ENCODE measurements at places on chromosomes 16 and 17. TPM values are rescaled to one million over a fixed set of nuclear protein-coding genes. Genes with fewer than 3 reads are reported as not detected.

KRTAP9-9 gene
- total RNA-seq, result not detected

KRTAP1-1 gene
- total RNA-seq, result not detected

SLC16A6 gene
- total RNA-seq, result 0.15 TPM

KIF18B gene
- total RNA-seq, result 3.9 TPM

COX6A2 gene
- total RNA-seq, result not detected

NPTX1 gene
- 20.3 TPM for total RNA-seq

CCL13 gene
- not detected for total RNA-seq

- H3K4me1 ChIP-seq, result peaks cover 97% of the 10 kb centered on the region
- peak overlapping the region; percentile 78 for H3K27ac ChIP-seq
- peak; percentile 94 for DNase-seq
- peak overlapping the region; percentile 53 for H3K4me3 ChIP-seq
- H3K36me3 ChIP-seq, result no peaks in the 10 kb centered on the region
Observed at GRCh38 chr17:50264263-50265113, 9.8 kb upstream of the TMEM92 start.

DNA sequence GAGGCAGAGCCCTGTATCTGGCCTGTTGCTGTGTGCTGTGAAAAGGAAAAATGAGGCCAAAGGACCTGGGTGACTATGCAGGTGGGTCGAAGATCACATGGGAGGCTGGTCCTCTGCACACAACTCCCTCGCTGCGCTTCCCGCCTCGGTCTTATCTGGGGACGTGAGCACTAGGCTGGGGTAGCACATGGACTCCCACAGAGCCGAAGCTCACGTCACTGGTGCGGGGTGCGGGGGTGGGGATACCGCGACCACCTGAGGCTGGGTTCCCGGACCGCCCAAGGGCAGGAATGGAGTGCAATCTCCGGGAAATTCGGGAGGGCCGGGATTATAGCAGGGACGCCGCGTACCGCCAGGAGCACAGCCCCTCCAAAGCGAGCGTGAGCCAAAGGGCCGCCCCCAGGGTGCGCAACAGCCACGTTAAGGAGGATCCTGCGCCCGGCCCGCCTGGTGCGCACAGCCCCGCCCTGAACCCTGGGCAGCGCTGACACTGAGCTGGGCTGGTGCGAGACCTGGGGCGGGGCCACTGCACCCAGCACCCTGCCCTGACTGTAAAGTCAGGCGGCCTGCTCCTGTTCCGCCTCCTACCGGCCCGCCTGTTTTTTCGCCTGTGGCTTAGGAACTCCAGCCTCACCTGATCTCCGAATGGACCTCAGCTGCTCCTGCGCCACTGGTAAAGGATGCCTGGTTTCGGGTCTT lies 4.8 kb downstream of the MT1A start:
- DNase-seq, result peak; percentile 72
- no peak overlapping the region for H3K27ac ChIP-seq
- H3K36me3 ChIP-seq, result peaks cover 2% of the 10 kb centered on the region
- H3K27me3 ChIP-seq, result peaks cover 59% of the 10 kb centered on the region

- peaks cover 4% of the 10 kb centered on the region for H3K4me1 ChIP-seq
- H3K36me3 ChIP-seq, result peaks cover 7% of the 10 kb centered on the region
- H3K27ac ChIP-seq, result no peak overlapping the region
- no peak for DNase-seq
- H3K27me3 ChIP-seq, result no peaks in the 10 kb centered on the region
- no peak overlapping the region for H3K4me3 ChIP-seq
Observed at GRCh38 chr17:57275071-57275764, 18.9 kb downstream of the MSI2 start.

GRCh38 chr16:84569382-84569987 lies 48.4 kb downstream of the COTL1 start:
- H3K36me3 ChIP-seq, result peaks cover 18% of the 10 kb centered on the region
- DNase-seq, result no peak
- H3K27me3 ChIP-seq, result no peaks in the 10 kb centered on the region
- H3K4me1 ChIP-seq, result peaks cover 7% of the 10 kb centered on the region

DNA sequence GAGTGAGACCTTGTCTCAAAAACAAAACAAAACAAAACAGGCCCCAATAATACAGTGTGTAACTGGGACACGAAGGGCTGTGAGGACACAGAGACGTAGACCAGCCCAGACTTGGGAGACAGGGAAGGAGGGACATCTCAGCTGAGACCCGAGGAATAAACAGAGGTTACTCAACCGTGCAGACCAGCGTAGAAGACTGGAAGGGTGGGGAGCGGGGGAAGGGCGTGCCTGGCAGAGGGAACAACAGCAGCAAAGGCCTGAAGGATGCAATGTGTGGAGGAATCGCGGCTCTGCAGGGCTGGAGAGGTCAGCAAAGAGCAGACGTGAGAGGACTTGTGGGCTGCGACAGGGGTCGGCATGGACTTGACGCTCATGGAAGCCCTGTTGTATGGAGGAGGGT lies 11.6 kb upstream of the CES4A start:
- no peak for DNase-seq
- H3K27ac ChIP-seq, result no peak overlapping the region
- peaks cover 3% of the 10 kb centered on the region for H3K4me1 ChIP-seq

DNA sequence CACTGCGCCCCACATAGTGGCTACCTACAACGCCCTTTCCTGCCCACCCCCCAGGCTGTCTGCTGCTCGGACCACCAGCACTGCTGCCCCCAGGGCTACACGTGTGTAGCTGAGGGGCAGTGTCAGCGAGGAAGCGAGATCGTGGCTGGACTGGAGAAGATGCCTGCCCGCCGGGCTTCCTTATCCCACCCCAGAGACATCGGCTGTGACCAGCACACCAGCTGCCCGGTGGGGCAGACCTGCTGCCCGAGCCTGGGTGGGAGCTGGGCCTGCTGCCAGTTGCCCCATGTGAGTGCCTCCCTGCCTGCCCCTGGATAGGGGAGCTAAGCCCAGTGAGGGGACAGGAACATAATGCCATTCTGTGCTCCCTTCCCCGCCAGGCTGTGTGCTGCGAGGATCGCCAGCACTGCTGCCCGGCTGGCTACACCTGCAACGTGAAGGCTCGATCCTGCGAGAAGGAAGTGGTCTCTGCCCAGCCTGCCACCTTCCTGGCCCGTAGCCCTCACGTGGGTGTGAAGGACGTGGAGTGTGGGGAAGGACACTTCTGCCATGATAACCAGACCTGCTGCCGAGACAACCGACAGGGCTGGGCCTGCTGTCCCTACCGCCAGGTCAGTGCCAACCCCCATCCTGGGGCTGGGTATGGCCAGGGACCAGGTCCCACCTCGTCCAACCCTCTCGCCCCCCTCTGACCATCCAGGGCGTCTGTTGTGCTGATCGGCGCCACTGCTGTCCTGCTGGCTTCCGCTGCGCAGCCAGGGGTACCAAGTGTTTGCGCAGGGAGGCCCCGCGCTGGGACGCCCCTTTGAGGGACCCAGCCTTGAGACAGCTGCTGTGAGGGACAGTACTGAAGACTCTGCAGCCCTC lies 7.1 kb downstream of the GRN start:
- H3K36me3 ChIP-seq, result peaks cover 5% of the 10 kb centered on the region
- no peaks in the 10 kb centered on the region for H3K4me1 ChIP-seq
- no peak overlapping the region for H3K27ac ChIP-seq
- no peak for DNase-seq
- no peaks in the 10 kb centered on the region for H3K27me3 ChIP-seq

GRCh38 chr16:29950806-29951461 lies 10.9 kb upstream of the TMEM219 start:
- H3K36me3 ChIP-seq, result no peaks in the 10 kb centered on the region
- H3K4me1 ChIP-seq, result no peaks in the 10 kb centered on the region
- no peak overlapping the region for H3K27ac ChIP-seq

DNA sequence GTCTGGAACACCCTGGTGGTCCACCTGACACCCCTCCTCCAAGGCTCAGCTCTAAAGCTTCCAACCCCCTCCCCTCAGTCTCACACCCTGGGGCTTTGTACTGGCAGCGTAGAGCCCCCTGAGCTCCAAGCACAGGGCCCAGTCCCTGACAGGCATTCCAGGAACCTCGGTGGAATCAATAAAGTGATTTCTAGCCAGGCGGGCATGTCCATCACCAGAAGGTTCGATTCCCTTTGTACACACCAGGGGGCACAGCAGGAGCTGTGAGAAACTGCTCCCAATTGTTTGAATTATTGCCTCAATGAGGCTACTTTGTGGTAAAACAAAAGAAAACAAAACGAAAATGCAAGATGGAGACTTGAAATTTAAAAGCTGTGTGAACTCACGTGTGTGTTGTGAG lies 51.8 kb downstream of the SMPD3 start:
- H3K4me1 ChIP-seq, result peaks cover 3% of the 10 kb centered on the region
- no peaks in the 10 kb centered on the region for H3K36me3 ChIP-seq
- H3K4me3 ChIP-seq, result no peak overlapping the region
- peak; percentile 29 for DNase-seq

- no peak overlapping the region for H3K27ac ChIP-seq
- DNase-seq, result no peak
- no peak overlapping the region for H3K4me3 ChIP-seq
Observed at GRCh38 chr17:36147601-36148000, 28.8 kb downstream of the TBC1D3B start.

DNA sequence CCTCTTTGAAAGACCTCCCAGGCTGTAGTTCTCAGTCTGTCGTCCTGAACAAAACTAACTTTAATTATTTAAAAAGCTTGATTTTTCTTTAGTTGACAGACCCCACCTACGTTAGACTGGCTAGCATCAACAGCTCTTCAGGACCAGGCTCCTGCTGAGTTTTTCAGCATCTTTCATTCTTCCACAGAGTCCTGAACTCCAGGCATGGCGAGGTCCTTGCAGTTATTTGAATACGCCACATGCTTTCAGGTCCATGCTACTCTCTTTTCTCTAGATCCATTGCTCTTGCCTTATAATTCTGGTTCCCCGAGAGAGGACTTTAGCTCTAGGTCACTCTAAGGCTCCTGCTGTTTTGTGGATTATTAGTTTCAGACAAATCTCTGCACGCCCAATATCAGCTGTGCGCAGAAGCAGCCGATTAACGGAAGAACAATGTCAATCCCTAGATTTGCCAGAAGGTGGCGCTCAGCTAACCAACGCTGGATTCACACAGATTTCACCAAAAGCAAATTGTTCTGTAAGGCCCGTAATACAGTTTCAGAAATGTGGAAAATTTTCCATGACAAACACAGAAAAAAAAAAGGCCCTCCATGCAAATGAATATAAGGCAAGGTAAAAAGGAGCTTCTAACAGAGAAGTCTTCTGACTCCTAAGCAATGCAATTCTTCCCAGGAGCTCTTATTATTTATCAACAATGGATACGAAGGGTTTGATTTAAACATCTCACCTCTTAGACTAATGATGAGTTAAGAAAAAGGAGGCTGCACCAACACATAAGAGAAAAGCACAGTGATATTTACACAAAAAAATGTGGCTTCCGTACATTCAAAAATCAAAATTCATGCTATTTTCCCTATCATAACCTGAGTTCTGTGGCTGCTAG lies 33.5 kb upstream of the BCO1 start:
- H3K4me3 ChIP-seq, result no peak overlapping the region
- H3K4me1 ChIP-seq, result peaks cover 4% of the 10 kb centered on the region
- no peak for DNase-seq
- H3K27ac ChIP-seq, result no peak overlapping the region
- H3K27me3 ChIP-seq, result peaks cover 15% of the 10 kb centered on the region

GRCh38 chr16:87491522-87492290 lies 1.1 kb downstream of the ZCCHC14 start:
- DNase-seq, result peak; percentile 85
- no peaks in the 10 kb centered on the region for H3K27me3 ChIP-seq
- H3K36me3 ChIP-seq, result peaks cover 2% of the 10 kb centered on the region
- H3K4me3 ChIP-seq, result peak overlapping the region; percentile 72
- H3K4me1 ChIP-seq, result peaks cover 50% of the 10 kb centered on the region
- H3K27ac ChIP-seq, result no peak overlapping the region

DNA sequence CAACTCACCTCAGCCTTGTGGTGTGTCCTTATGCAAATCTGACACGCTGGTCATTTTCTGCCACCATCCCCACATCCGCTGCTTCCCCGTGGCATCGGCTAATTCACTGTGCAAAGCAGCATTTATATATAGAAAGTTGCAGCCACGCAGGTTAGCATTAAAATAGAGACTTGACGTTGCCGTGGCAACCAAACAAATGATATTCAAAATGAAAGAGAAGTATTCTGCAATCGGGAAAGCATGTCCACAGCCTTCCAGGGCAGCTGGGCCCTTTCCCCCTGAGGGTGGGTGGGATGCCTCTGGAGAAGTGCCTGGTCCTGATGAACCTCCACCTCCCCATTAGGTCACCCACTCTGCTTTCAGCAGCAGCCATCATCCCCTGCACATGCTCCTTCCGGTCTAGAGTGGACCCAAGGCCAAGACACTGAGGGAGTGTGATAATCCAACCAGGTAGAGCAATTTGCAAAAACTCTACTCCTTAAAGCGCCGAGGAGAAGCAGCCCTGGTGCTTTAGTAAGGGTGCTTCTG lies 138.7 kb downstream of the GAS7 start:
- no peak overlapping the region for H3K27ac ChIP-seq
- no peak overlapping the region for H3K4me3 ChIP-seq
- peaks cover 7% of the 10 kb centered on the region for H3K27me3 ChIP-seq
- peaks cover 3% of the 10 kb centered on the region for H3K36me3 ChIP-seq
- DNase-seq, result no peak

DNA sequence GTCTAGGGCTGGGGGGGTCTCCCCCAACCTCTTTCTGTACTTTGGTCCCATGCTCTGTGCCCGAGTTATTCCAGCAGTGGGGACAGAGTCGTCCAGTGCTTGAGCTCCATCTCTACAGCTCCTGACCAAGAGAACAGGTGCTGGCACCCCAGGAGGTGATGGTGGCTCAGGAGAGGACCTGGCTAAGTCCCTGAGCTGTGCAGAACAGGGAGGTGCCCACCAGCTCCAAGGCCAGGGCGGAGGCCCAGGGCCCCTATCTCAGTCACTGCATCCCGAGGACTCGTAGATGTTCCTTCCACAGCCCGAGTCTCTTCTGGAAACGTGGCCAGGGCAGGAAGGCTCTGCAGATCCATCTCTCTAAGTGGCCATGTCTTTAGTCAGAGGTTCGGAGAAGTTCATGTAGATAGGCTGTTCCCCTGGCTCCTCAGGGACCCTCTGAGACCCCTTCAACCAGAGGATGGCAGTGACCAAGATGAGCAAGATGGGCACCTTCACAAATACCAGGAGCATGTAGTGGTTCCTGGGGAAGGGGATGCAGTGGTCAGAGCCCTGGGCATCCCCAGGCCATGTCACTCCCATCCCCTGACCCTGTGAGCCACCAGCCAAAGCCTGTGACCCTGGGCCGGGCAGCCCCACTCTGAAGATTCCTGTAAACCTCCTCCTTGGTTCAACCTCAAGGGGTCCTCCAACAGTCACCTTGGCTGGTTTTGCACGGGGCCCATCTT lies 8.7 kb downstream of the CD300LB start:
- no peaks in the 10 kb centered on the region for H3K36me3 ChIP-seq
- no peaks in the 10 kb centered on the region for H3K4me1 ChIP-seq
- H3K27ac ChIP-seq, result no peak overlapping the region
- DNase-seq, result no peak
- H3K4me3 ChIP-seq, result no peak overlapping the region

DNA sequence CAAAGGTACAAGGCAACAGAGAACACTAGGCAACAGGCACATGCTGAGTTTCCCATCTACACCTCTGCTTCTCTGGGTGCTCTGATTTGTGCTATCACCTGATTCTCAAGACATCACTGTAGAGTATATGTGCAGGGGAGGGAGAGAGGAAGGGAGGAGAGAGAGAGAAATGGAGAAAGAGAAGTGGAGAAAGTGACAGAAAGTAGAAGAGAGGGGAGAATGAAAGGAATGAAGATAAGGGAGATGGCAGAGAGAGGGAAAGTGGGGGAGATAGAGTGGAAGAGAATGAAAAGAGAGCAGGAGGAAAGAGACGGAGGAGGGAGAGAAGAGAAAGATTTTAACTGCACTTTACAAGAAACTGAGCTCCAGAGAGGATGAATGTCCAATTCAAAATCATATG lies 340.7 kb upstream of the CDH5 start:
- H3K4me1 ChIP-seq, result peaks cover 25% of the 10 kb centered on the region
- H3K36me3 ChIP-seq, result peaks cover 5% of the 10 kb centered on the region
- H3K27ac ChIP-seq, result no peak overlapping the region
- no peaks in the 10 kb centered on the region for H3K27me3 ChIP-seq
- H3K4me3 ChIP-seq, result no peak overlapping the region
